A172 (cell line): ENCODE measurements at places on chromosomes 4 and X. TPM values are rescaled to one million over a fixed set of nuclear protein-coding genes. Genes with fewer than 3 reads are reported as not detected.
A peak's percentile ranks its signal among the peaks of the same experiment; 100 is the strongest.

DNA sequence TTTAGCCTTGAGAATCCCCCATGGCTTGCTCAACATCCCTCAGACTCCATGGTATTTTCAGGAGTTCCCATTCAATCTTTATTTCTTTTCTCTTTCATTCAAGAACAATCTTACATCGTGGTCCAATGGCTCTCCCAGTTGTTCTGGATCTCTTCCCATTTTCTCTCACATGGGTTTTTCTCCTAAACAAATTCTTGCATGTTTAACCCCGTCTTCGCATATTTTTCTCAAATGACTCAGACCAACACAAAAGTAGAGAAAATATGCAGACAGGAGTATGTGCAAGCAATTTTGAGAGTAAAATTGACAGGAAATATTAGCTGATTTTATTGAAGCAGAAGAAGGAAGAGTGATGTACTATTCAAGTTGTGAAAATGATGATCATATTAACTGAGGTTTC, 396.4 kb upstream of the TRAM1L1 start:
- peak; percentile 6 for DNase-seq

- DNase-seq = no peak
Observed at GRCh38 chrX:50648156-50648555, 165.8 kb downstream of the SHROOM4 start.

GRCh38 chr4:182179751-182180150, 63.5 kb upstream of the TENM3 start:
- no peak for DNase-seq

ANXA3 gene
- total RNA-seq = 135 and 189 TPM in 2 replicates

ATP1B4 gene
- not detected in 2 replicates for total RNA-seq

- no peak for DNase-seq
Observed at GRCh38 chr4:143202824-143203223, 18.1 kb downstream of the USP38 start.

GRCh38 chr4:87243426-87244053, 23.1 kb upstream of the KLHL8 start:
- DNase-seq = no peak

TDO2 gene
- 235 and 369 TPM in 2 replicates for total RNA-seq

DNA sequence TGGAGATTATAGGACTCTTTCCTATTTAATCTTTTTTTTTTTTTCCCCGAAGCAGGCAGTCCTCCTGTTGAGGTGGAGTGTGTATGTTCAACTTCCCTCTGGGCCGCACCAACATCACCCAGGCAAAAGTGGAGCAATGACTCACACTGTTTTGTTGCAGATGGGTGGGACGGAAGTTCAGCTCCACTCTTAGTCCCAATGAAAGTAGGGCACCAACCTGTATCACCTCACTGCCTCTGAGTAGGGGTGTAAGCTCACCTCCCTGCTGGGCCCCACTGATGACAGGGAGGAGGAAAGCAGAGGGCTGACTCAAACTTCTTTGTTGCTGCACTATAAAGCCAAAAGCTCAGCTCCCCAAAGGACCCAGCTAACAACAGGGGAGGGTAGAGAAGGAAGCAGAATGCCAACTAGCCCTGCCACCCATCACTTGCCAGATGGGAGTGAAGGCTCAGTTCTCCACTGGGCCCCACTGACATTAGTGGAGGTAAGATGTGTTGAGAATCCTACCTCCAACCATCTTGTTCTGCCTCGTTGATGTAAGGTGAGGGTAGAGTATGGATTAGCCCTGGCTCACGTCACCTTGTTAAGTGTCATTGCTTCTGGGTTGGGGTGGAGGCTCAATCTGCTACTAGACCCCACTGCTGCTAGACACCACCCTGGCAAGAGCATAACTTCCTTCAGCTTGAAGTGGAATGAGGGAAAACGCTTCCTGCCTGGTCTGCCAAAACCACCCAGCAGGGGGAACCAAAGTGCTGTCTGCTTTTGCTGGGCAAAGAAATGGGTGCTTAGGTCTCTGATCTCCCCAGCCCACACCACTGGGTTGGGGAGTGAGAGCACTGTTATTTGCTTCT, 14.1 kb downstream of the RPS6KA3 start:
- DNase-seq = peak; percentile 66

DNA sequence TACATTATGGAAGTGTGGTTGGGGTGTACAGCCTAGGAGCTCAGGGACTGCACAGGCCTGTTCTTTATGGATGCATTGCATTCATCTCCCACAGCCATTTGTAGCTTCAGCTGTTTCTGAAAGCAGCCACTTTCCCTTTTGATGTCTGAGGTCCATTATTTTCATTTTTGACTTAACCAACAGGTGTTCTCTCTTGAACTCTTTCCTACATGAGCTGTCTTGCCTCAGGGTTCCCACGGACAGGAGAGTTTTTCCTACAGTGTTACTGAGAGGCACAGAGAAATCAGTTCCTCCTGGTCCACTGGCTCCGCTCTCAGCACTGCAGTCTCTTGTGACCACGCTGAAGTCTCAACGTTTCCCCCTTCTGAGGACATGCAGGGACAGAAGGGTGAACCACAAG, 87.2 kb downstream of the RASL11B start:
- no peak for DNase-seq

DOK7 gene
- 17.9 and 21.4 TPM in 2 replicates for total RNA-seq

GRCh38 chr4:183105092-183105491, 6.0 kb downstream of the WWC2 start:
- DNase-seq = no peak

GRCh38 chr4:3215256-3215655, 33.7 kb upstream of the MSANTD1 start:
- DNase-seq = no peak

GRCh38 chr4:142339053-142339452, 507.0 kb downstream of the INPP4B start:
- DNase-seq = no peak

GRCh38 chr4:98318521-98318920, 57.3 kb downstream of the RAP1GDS1 start:
- DNase-seq = no peak

DNA sequence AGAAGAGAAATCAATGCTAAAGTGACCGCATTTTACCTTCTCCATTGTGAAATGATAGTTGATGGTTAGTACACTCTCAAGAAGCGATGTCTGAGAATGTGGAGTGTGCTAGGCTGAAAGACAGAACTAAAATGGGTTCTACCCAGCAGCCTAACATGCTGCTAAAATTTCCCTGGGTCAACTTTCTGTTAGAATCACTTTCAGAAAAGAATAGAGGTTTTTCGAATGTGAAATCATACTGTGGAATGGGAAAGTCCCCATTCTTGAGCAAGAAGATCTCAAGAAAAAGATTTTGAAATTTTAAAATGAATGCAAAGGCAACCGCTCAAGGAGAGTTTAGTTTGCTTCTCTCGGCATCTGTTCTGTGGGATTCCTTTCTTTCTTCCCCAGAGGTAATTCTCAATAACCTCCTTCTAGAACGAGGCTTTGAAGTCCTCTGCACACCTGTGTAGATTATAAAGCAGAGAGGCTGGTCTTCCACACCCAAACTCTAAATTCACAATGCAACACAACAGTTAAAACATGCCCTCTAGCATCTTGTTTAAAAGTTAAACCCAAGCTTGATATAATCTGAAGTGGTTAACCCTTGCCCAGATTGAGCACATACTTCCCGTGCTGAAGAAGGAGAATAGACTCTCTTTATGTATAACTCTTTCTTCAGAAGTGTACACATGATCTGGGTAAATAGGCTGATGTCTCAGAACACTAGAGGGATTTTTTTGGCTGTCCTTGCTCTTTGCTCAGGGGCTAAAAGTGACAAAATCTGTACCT, 208.7 kb upstream of the KLF3 start:
- no peak for DNase-seq

DNA sequence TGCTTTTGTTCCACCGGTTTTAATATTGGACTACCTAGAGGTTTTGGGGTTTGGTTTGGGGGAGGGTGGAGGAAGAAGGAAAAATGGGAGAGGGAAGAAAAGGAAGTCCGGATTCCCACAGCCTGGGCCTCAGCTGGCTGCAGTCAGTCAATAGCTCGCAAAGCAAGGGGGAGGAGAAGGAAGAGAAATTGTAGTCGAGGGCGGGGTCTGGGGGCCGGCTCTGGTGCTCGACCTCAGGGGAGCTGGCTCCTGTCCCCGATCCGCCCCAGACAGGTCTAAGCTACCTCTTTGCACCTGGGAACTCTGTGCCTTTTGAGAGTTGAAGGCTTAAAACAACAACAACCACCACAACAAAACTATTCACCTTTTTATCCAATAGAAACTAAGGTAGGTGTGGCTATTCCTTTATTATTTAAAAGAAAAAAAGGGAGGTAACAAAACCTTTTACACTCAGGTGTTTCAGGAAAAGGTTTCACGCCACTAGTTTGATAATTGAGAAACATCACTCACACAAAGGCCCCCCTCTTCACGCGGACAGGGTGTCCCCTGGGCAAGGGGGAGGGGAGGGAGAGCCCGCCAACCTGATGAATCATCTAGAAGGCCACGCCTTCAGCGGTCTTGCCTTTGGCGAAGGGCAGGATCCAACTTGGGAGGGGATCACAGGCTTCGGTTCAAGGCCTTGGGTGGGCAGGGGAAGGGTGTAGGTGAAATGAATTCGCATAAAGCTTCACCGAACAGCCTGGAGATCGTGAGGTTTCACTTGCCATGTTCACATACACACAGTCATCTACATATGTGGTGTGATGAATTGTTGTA, 1.6 kb upstream of the LNX1 start:
- no peak for DNase-seq
